Mucosa of descending colon (tissue), 3 donors: ENCODE measurements at places on chromosomes 11 and 22. TPM values are rescaled to one million over a fixed set of nuclear protein-coding genes. Genes with fewer than 3 reads are reported as not detected.
A peak's percentile ranks its signal among the peaks of the same experiment; 100 is the strongest.

GRCh38 chr11:62337303-62338181 lies at the start of gene ASRGL1:
Gene ASRGL1, plus strand, starts transcription at chr11:62337448. Its CDS starts 530 bp downstream, at chr11:62337978.
- DNase-seq = peak; percentile 94

The POU2F3 gene
- total RNA-seq = 2.2 TPM

GRCh38 chr11:70397336-70397982 lies 870 bp upstream of the CTTN start:
- peak; percentile 38 for DNase-seq

GRCh38 chr22:40894417-40894816 lies 32.5 kb upstream of the DNAJB7 start:
- no peak for DNase-seq

GRCh38 chr11:87966694-87967093 lies 208.5 kb downstream of the RAB38 start:
- no peak for DNase-seq

The RELT gene
- 4.7 TPM for total RNA-seq

DNA sequence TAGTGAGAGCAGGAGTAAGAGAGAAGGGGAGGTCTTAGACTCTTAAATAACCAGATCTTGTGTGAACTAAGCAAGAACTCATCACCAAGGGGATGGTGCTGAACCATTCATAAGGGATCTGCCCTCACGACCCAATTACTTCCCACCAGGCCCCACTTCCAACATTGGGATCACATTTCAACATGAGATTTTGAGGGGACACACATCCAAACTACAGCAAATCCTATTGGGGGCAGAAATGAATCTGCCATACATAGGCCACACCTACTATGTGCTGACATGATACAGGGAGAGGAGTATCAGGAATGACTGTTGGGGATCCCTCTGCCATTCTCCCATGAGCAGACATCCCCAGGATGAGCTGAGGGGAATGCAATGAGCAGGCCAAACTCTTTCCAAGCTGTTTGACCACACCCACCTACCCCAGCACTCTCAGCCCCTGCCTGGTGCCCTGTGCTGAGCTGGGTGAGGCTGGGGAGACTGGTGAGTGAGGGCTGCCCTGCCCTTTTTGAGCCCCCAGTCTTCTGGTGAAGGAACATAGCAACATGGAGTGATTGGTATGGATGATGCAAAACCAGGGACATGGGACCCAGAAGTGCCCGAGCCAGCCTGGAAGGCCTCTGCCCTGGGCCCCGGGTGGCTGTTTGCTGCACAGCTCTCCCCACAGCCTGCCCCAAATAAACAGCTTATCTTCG lies 1.2 kb upstream of the GTSE1 start:
- DNase-seq = no peak

The CASP12 gene
- not detected for total RNA-seq
